NCI-H2029 (cell line): ENCODE measurements at places on chromosomes 7 and 10.

GRCh38 chr7:74332373-74333176, 43.4 kb downstream of the CLIP2 start:
- DNase-seq, result no peak

DNA sequence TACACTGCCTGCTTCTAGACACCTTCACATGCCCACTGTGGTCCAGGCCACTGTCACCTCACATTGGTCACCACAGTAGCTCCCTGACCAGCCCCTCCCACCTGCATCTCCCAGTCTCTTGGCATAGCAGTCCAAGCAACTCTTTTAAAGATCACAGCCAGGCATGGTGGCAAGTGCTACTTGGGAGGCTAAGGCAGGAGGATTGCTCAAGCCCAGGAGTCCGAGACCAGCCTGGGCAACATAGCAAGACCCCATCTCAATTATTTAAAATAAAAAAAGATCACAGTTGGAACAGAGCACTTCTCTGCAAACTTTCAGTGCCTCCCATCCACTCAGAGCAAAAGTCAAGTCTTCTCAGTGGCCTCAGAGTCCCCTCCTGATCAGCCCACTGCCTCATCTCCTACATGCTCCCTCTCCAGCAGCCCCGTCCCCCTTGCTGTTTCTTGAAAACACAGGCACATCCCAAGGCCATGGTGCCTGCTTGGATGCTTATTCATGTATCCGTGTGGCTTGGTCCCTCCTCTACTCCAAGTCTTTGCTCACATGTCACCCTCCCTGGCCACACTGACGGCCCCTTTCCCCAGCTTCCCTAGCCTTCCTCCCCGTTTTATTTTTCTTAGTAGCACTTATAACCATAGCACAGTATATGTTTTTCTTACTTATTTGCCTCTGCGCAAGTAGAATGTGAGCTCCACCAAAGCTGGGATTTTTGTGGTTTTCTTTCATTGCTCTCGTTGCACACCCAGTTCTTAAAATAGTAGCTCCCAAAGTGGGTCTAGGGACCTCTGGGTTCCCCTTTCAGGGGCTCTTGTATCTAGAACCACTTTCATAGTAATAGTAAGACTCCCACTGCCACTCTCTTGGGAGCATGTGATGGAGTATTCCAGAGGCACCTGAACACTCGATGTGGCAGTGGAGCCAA, 19.5 kb downstream of the TSPAN15 start:
- DNase-seq, result no peak

GRCh38 chr10:109978481-109978880, 29.3 kb upstream of the ADD3 start:
- DNase-seq, result no peak

DNA sequence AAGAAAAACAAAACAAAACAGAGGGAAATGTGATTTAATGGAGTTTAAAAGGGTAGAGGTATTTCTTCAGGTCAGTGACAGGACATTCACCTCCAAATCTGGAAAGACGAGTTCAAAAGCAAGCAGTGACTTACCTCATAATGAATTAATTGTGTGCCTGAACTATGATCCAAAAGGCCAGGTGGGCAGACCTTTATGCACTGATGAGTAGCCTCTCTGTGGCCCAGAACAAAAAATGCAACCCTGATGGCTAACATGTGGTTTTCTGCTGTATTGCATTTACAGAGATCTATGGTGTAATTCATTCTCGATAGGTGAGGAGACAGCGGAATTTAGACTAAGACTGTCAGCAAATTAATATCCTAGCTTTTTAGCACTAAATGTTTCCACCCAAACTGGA, 142.0 kb downstream of the HDAC9 start:
- no peak for DNase-seq

GRCh38 chr10:4359003-4359402, 467.0 kb upstream of the AKR1E2 start:
- no peak for DNase-seq

DNA sequence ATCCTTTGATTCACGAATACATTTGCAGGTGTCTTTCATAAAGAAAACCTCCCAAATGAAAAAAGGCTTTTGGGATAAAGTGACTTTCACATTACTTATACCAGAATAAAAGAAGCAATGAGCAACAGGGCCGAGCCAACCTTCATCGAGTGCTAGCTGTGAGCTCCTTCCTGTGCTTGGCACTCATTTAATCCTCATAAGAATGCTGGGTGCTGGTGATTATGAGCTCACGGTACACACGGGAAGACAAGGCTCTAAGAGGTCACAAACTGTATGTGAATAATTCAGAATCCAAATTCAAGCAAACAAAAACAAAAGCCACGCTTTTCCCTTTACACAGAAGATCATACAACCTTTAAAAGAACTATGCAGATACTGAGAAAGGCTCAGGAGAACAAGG, 156.2 kb downstream of the COBL start:
- DNase-seq, result no peak

GRCh38 chr7:3605222-3605621, 304.2 kb downstream of the SDK1 start:
- DNase-seq, result no peak

GRCh38 chr7:32587411-32587948, 92.2 kb downstream of the AVL9 start:
- DNase-seq, result no peak

DNA sequence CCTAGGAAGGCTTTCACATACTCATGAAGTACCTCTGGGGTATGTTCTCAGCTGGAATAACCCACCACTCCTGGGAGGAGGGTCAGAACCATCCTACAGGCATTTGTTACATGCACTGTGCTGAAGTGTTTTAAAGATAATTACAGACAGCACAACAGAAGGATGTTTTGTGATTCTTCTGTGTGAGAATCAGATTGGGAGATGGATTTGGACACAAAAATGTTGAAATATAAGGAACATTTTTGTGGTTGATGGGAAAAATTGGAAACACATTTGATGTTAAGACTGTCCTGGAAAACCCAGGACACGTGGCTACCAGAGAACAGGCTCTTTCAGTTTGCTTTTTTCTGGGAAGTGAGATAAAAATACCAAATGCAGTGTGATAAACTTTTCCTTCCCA, 61.4 kb downstream of the BICC1 start:
- no peak for DNase-seq

DNA sequence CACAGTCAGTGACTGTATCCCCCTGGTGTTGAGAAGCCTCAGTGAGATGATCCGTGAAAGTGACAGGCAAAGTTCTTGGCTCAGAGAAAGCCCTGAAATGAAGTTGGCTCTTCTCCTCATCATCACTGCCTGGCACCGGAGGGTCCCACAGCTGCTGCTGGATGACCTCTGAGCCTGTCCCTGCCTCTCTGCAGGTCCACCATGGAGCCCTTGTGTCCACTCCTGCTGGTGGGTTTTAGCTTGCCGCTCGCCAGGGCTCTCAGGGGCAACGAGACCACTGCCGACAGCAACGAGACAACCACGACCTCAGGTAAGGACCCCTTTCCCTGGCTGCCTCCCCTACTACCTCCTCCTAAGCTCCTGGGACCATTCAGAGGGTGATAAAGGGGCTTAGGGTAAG, 85.5 kb downstream of the MKI67 start:
- DNase-seq, result no peak

DNA sequence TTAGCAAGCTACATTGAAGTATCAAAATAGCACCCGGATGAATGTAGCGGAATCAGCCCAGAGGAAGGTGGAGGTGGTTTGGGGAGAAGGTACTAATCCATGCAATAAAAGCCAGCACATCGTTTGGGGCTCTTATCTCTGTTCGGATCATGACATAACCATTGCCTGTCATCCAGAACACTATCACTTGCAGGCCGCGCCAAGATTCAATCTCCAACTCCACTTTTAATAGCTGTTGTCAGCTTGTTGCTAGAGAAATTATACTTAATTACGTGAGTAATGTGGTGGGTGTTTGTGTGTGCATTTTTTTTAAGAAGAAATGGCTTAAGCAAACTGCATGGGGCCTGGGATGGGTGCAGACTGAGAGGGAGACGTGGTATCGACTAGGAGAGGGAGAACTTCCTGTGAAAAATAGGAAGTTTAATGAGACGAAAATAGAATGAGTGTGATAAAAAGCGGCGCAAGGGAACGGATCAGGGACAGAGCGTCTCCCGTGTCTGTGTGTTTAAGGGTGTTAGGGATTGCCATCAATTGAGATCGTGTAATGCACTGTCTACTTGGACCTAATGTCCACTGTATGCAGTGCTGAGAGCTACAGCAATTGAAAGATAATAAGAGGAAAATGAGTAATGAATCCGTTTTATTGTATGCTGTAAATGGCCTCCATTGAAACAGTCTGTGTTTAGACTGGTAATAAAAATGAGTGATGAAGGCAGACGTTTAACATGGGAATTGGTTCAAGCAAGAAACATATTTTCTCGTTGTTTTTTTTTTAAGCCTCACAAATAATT, 27.6 kb upstream of the SFMBT2 start:
- DNase-seq, result no peak

- DNase-seq, result no peak
Measured at GRCh38 chr7:17019106-17019505, 137.3 kb upstream of the AGR3 start.

DNA sequence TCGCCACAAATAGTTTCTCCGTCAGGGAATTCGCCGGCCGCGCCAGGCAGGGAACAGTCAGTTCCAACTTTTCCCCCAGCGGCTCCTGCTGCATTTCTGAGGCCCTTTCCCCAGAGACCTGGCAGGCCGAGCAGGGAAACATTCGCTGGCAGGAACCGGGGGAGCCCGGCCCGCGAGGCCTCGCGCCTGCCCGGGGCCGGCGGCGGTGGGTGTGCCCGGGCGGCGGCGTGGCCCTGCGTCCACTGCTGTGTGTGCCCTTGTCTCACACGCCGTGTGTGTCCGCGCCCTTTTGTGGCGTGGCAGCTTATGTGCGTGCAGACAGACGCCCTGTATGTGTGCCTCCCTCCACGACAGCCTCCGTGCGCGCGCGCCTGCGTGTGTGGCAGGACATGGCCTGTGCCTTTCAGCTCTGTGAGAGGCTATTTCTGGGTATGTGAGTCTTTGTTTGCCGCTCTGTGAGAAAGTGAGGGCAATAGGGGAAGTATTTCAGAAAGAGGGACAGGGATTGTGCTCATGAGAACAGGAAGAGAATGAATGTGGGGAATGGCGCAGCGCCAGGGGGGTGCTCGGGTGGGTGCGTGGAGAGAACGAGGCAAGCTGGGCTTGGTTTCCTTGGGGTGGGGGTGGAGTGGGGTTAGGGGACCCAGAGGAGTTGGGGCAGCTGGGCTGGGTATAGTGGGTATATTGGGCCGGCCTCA, 689 bp upstream of the SMARCD3 start:
- DNase-seq, result no peak

DNA sequence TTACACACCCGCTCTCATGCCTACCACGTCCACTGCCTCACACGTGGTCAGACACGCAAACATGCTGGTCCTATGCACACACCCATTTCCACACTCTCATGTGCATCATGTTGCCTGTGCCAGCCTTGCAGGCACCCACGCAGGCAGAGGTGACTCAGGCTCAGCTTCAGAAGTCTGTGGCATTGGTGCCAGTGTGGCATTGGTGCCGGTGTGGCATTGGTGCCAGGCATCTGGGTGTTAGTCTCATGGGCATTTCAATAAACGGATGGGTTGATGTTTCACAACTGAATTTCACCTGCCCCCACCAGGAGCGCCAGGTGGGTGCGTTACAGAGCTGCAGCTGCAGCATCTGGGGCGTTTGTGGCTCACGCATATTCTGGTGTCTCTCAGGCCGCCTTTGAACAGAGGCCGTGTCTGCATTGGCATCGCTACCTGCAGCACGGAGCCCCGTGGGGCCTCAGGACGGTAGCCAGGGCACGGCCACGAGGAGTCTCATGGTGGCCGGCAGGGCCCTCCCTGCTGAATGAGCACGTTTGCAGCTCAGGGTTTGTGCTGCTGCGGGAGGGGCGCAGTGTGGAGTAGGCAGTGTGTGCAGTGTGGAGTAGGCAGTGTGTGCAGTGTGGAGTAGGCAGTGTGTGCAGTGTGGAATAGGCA, 24.7 kb downstream of the KNDC1 start:
- DNase-seq, result no peak

DNA sequence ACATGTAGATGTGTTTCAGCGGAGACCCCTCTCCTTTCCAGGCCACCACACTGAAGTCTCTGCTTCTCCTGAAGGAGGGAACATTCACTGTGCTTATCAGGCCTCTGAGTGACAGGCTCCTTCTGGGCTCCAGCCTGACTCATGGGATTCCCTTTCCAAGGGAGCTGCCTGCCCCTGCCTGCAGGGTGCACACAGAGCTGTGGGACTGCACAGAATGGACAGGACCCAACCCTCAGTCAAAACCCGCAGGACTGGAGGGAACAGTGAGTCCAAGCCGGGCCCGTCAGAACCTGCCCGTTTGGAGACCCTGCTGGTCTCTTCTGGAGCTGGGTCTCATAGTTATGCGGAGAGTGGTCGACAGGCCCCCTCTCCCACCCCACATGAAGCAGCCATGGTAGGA, 32.6 kb downstream of the PLAC9 start:
- no peak for DNase-seq

- no peak for DNase-seq
Measured at GRCh38 chr7:25750744-25751508, 401.1 kb upstream of the NFE2L3 start.

DNA sequence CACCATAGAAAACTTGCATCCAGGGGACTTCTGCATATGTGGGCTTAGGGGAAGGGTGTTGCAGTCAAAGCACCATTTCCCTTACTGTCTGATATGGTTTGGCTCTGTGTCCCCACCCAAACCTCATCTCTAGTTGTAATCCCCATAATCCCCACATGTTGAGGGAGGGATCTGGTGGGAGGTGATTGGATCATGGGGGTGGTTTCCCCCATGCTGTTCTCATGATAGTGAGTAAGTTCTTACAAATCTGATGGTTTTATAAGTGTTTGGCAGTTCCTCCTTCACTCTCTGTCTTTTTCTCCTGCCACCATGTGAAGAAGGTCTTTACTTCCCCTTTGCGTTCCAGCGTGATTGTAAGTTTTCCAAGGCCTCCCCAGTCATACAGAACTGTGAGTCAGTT, 177.4 kb downstream of the ADK start:
- DNase-seq, result no peak

- no peak for DNase-seq
Measured at GRCh38 chr10:72176701-72177100, 39.1 kb upstream of the ANAPC16 start.

- DNase-seq, result no peak
Measured at GRCh38 chr10:108638225-108638624, 1285.1 kb downstream of the XPNPEP1 start.

GRCh38 chr7:86778271-86778670, 134.6 kb downstream of the GRM3 start:
- no peak for DNase-seq

GRCh38 chr7:93382362-93382761, 150.2 kb downstream of the VPS50 start:
- no peak for DNase-seq

GRCh38 chr7:106721816-106722785, 61.1 kb upstream of the CCDC71L start:
- no peak for DNase-seq

- peak; percentile 17 for DNase-seq
Measured at GRCh38 chr10:103350517-103351260, at the start of gene PCGF6. PCGF6 (minus strand) TSS chr10:103351140; CDS start chr10:103351066, 74 bp downstream.

GRCh38 chr7:151552352-151553028, 32.8 kb upstream of the RHEB start:
- peak; percentile 99 for DNase-seq

DNA sequence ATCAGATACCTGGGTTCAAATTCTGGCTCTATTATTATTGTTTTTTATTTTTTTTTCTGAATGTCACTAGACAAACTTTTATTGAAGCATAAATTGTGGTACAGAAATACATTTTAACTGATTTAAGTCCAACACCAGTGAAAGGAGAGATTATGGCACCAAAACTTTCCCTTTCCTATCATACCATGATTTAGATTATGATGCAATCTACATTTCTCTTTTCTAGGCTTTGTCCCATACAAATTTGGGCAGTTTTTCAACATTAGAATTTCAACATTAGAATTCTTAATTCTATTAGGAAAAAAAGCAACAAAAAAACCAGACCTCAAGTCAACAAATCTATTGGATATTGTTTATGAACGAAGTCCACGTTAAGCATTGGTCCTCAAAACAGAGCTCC, 11.0 kb downstream of the AS3MT start:
- DNase-seq, result no peak
